ENCODE measurements at places on chromosomes 4 and X.
A peak's percentile ranks its signal among the peaks of the same experiment; 100 is the strongest.

DNA sequence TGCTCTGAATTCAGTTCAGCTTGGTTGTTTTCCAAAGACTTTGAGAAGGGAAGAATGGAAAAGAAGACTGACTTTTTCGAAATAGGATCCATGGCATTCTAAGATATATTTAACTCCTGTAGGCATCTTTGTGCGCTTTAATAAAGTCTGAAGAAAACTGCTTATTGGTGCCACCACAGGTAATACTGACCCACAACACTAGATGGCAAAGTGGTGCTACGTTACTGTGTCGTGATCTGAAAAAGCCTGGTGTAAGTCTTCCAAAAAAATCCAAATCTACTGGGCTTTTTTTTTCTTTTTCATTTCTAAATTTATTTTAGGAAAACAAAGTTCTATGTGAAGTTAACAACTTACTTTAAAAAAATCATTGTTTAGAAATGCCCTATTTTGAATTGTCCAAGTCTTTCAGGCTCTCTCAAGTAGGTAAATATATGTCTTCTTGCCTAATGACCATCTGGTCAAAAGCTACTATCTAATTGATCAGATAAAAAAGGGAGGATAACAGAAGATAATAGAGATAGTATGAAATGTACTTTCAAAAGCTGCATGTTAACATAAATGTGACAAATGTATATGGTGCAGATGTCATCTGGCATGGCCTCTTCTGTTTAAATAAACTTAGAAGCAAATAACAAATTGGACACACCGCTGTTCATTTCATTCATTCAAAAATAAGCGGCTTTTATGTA, 47.0 kb upstream of the MID1IP1 start:
- no peak for DNase-seq

GRCh38 chr4:170705907-170706306, 616.2 kb upstream of the AADAT start:
- DNase-seq = no peak

- no peak for DNase-seq
These were observed 185.0 kb upstream of the FAM241A start for GRCh38 chr4:111960241-111960667.

DNA sequence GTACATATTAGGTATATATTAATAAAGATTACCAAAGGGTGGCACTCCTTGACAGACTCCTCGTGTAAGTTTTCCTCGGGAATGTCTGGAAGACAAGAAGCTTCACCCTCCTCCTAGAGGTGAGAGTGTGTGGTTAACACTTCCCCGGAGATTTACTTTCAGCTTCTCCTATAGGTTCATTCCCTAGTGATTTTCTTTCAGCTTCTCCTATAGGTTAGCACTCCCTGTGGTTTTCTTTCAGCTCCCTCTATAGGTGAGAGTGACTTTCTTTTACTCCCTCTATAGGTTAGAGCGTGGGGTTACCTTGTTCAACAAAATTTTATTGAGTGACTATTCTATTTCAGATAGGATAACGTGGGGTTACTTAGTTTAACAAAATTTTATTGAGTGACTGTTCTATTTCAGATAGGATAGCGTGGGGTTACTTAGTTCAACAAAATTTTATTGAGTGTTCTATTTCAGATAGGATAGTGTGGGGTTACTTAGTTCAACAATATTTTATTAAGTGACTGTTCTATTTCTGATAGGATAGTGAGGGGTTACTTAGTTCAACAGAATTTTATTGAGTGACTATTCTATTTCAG, 106.0 kb upstream of the PLAC1 start:
- no peak for DNase-seq

DNA sequence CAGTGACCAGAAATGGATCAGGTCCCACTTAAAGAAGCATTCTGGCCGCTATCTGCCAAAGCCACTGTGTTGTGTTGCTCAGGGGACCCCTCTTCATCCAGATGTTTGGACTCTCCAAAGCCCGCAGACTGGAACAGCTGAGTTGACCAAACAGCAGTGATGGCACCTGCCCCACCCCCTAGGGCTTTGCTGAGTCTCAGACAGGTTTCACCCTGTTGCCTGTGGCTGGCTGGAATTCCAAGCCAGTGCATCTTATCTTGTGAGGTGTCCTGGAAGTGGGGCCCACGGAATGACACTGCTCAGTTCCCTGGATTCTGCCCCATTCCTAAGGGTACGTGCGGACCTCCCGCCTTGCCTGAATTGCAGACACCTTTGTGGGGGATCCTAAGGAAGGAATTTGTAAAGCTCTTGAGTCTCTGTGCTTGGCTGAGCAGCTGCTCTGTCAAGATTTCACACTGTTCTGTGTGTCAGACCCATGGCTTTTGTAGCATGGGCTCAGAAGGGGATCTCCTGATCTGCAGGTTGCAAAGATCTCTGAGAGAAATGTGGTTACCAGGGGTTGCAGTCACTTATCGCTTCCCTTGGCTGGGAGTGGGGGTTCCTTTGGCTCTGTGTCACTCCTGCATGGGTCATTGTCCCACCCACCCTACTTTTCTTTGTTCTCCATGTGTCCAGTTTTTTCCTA, 1707.9 kb upstream of the PCDH10 start:
- no peak for DNase-seq

DNA sequence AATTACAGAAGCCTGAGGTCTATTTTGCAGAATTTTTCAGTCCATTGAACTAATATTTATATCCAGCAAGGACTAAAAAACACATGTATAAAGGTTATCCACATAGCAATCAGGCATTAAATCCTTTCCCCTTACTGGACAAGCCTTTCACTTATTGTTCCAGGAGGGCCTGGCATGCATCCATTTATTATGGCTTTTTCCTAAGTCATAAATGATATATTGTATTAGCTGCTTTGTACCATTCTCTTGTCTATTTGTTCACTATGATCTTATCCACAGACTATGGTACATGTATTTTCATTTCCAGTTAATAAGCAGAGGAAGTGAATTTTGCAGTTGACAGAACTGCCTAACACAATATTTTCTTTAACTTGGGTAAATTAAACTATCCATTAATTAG, 105.4 kb upstream of the ANK2 start:
- no peak for DNase-seq

GRCh38 chr4:184583738-184584502, 65.3 kb downstream of the CASP3 start:
- DNase-seq = no peak

- DNase-seq = no peak
These were observed 761 bp upstream of the FRYL start for GRCh38 chr4:48780865-48781214.

GRCh38 chr4:138978028-138978585, 37.5 kb upstream of the NOCT start:
- DNase-seq = no peak

DNA sequence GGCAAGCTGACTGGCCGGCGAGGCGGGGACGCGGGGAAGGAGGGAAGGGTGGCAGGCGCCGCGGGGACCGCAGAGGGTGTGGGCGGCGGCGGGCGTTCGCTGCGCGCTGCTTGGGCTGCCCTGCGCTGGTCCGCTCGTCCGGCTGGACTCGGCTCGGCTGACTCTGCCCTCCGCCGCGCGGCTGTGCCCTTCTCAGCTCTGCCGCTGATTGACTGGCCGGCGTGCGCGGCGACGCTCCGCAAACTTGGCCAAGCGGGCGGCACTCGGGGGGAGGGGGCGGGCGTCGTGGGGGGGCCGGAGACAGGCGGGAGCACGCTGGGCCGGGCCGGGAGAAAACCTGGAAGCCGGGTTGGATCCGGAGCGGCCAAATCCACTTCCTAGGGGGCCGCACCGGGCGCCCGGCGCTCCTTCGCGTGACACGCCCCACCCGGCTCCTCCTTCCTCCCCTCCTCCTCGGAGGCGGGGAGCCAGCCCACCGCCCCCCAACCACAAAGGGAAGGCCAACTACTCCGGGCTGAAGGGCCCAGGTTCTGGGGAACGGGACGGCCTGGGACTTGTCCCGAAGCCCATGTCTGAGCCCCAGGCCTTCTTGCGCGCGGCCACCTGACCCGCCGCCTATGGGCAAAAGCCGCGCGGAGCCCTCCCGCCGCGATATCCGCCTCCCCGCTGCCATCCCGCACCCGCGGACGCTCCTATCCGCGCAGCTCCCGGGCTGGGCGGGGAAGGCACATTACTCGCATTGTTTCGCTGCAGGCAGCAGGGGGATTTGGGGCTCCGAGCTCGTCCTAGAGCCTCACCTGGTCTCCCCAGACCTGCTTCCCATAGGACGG, at the start of gene GPC4:
Gene GPC4 (minus strand): TSS at position 214 of the 830 bp plus-strand sequence. CDS start 524 bp downstream, outside the sequence.
- DNase-seq = peak; percentile 4

GRCh38 chr4:123495530-123495929, 98.9 kb downstream of the SPRY1 start:
- no peak for DNase-seq

GRCh38 chr4:143489106-143489505, 24.4 kb upstream of the SMARCA5 start:
- DNase-seq = no peak

- DNase-seq = no peak
These were observed 50.3 kb downstream of the WDFY3 start for GRCh38 chr4:84916227-84916626.

- no peak for DNase-seq
These were observed 39.4 kb upstream of the DCK start for GRCh38 chr4:70954032-70954431.

DNA sequence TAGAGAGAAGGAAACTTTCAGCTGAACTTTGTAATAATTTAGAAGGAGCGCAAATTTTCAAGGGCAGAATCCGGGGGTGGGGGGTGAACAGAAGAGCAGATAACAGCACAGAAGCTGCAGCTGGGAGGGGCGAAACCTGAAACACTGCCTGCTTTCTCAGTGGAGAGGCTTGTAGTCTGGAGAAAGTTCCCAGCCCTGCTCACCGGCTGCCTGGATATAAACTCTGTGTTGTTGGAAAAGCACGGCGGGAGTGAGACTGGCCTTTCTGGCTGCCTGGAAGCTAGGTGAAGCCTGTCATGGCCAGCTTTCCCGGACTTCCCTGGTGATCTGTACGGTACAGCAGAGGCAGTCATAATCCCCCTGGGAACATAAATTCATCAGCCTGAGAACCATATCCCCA, 1352.1 kb upstream of the DIAPH2 start:
- no peak for DNase-seq

DNA sequence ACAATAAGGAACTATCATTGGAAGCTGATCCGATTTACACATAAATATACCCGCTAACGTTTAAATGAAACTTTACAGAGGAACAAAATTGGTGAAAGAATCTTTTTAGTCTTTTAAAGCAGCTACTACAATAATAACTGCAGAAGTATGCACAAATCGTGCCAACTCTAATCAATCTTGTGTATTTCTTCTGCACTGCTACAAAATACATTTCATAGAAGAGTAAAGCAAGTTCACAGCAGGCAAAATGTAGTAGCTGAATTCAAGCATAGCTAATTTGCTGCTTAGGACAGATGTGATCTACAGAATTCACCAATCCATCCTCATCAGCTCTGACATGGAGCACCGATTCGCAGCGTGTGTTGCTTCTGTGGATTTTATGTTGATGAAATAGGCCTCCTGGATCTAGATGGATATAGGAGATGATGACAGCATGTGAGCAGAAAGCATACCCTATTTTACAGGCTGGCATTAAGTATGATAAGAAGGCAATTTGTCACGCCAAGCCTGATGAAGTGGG, 367.3 kb upstream of the FGF13 start:
- DNase-seq = no peak

DNA sequence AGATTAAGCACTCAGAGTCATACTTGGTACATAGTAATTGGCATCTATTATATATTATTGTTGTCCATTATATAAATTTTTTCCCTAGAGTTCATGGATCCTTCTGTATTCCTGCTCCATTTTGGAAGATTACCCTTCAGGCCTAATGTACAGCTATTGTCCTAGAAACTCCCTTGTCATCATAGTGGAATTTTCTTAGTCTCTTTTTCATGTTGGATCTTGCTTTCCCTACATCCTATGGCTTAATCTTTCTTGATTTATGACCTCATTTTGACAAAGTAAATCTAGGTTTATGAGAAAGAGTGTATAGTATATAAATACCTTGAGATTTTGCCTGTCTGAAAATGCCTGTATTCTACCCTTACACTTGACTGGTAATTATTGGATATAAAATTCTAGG, 22.1 kb downstream of the ARMCX4 start:
- DNase-seq = no peak

DNA sequence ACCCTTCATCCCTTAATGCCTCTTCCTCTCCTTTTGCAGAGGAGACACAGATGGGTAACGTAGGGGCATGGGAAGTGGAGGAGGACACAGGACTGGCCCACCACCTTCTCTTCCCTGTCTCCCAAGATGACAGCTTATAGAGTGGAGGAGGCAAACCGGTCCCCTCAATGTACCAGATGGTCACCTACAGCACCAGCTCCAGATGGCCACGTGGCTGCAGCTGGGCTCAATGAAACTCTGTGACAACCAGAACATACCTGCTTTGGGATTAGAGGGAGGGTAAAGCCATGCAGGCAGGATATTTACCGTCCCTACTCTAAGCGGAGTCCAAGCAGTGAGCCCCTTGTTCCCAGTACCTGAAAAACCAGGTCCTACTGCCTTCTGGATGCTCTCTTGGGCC, 7.5 kb upstream of the KLHL15 start:
- DNase-seq = no peak

DNA sequence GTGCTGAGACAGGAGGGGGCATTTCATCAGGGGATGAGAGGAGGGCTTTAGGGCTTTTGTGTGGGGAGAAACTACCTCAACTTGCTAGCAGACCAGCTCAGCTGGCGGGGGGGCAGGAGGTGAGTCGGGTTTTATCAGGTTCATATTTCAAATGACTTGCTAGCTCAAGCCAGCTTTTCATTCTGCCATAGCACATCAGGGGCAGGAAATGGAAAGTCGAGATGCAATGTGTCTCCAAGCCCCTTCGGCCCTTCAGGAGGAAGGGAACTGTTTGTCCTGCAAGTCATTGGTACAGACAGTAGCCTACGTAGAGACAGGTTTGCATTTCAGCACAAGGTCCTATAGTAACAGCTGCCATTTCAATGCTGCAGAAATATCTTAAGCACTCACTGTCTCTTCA, 194.1 kb downstream of the PTTG2 start:
- DNase-seq = no peak

- no peak for DNase-seq
These were observed 195.9 kb upstream of the LDB2 start for GRCh38 chr4:17094159-17094875.

DNA sequence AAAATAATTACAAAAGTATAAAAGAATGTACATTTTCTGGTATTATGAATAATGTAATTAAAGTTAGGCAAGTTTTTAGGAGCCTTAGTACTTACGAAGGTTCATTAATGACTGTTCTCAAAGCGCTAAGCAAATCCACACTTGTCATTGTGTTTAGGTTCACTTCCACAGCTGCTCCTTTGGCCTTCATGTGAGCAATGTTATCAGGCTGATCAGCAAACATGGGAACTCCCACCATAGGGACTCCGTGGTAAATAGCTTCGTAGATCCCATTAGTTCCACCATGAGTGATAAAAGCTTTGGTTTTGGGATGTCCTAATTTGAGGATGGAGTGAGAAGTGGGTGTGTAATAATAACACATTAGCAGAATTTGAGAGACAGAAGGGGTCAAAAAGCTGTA, 45.1 kb downstream of the UGT2A2 start:
- DNase-seq = no peak

DNA sequence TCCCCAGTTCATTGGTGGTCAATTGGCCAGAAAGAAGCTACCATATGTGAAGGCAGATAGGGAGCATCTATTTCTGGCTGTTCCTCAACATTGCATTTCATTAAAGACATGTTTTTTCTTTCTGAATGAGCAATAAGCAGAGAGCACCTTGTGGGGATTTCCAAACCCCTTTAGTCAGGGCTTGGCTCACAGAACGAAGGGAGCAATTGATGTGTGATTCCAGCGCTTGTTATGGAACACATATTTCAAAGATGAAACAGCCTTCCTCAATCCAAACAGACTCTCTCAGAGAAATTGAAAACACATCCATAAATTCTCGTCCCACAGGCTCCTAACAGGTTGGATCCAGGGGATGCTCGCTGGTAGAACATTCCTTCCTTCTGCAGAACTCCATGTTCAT, 84.1 kb downstream of the CLCN4 start:
- no peak for DNase-seq
